ENCODE measurements at places on chromosomes 12 and 14.

- DNase-seq = peak; percentile 58
Observed at GRCh38 chr12:49089821-49090773, 4.5 kb downstream of the DHH start.

GRCh38 chr14:23030936-23031335 lies 3.8 kb downstream of the PSMB5 start:
- no peak for DNase-seq

DNA sequence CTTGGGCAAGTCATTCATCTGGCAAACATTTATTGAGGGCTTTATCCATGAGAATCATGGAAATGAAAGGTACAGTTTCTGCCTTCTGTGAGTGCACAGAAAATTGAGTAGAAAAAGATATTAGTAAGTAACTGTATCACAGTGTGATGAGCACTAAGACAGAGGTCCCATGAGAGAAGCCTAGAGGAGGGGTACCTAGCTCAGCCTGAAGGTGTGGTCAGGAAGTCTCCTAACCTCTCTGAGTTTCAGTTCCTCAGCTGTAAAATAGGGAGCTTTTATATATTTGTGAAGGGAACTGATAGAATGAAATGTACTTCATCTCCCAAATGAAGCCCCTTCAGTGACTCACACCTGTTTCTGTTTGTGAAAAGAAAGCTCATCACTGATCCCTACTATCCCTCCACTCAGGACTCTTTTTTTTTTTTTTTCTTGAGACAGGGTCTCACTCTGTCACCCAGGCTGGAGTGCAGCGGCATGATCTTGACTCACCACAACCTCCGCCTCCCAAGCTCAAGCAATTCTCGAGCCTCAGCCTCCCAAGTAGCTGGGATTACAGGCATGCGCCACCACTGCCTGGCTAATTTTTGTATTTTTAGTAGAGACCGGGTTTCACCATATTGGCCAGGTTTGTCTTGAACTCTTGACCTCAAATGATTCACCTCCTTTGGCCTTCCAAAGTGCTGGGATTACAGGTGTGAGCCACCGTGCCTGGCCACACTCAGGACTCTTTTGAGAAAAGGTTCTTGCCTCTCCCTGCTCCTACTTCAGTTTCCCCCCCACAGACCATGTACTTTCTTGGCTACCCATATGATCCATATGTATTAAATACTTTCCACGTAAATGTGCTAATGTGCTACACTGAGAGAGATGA lies 93.7 kb upstream of the FUT8 start:
- DNase-seq = no peak

DNA sequence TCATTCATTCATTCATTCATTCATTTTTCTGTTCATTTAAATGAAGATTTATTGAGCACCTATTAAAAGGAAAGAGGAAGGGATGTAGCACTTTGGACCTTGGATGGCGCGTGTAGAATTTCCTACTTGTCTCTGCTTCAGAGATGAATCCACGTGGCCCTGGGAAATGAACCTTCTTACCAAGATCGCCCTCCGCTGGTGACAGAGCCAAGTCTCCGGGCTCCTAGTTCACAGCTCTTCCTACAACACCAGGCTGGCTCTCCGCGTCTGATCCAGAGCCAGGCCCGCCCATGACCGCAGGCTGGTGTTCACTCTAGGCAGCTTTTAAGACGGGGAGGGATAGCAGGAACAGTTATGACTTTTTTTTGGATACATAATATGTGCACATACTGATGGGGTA lies 70.9 kb upstream of the PIWIL1 start:
- DNase-seq = no peak

GRCh38 chr12:45244561-45245343 lies 28.9 kb downstream of the ANO6 start:
- peak; percentile 94 for DNase-seq

DNA sequence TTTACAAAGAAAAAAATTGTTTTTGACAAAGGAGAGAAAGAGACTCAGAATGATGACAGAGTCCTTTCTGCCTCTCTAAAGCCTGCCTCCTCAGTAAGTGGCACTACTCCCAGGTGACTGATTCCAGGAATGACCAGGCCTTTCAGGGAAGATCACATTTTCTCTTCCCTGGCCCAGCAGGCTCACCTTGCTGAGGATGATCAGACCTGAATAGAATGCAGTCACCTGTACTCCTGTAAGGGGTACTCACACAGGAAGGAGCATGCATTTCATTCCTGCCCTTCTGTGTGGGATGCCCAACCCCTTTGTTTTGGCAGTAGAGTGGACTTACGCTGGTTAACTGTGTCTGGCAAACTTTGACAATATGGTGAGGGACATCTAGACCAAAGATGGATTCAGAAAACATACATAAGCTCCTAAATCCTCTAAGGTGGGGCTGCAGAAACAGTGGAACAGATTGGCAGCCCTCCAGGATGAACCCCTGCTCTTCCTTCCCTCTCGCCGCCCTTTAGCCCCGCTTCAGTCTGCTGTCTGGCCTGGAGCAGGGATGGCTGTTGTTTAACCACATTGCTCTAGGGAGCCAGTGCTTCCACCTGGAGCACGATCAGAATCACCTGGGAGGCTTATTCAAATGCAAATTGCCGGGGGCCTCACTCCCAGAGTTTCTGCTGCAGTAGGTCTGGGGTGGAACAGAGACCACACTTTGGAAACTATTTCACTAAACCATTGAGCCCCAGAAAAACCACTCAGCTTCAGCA lies 29.8 kb downstream of the ERG28 start:
- DNase-seq = no peak

DNA sequence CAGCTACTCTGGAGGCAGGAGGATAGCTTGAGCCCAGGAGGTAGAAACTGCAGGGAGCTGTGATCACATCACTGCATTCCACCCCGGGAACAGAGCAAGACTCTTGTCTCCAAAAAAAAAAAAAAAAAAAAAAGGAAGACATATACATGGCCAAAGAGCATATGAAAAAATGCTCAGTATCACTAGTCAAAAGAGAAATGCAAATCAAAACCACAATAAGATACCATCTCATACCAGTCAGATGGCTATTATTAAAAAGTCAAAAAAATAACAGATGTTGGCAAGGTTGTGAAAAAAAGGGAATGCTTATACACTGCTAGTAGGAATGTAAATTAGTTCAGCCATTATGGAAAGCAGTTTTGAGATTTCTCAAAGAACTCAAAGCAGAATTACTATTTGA lies 174.8 kb upstream of the ATF7IP start:
- no peak for DNase-seq

GRCh38 chr14:54529811-54530210 lies 20.1 kb downstream of the CGRRF1 start:
- peak; percentile 10 for DNase-seq

- DNase-seq = no peak
Observed at GRCh38 chr12:2844786-2845185, 10.0 kb upstream of the NRIP2 start.

DNA sequence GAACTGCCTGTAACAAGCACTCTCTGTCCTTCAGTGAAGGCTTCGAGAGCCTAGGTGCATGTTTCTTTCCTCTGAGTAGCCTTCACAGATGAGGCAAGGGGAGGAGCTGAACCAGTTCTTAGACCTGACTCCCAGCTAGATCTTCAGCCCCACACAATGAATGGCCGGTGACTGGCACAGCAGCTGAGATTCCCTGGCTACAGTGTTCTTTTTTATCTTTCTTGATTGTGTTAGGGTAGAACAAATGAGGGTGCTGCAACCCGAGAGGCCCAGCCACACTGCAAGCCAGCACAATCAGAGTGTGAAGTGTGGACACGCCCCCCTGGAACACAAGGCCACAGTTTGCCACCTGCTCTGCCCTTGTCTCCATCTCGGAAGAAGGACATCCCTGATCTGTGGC lies 19.1 kb upstream of the COL2A1 start:
- no peak for DNase-seq

DNA sequence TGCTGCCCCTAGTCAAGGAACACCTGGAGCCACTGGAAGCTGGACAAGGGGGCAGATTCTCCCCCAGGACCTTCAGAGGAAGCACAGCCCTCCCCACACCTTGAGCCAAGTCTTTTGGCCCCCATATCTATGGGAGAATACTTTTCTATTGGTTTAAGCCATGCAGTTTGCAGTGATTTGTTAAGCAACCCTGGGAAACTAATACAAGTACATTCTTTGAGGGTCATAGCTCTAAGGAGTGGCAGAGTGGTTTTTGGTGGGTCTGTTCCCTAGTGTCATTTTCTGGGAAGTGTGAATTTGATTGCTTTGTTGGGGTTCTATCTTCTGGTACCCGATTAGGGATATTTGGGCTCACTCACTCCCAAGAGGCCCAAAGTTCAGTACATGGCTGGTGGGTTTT lies 50.8 kb upstream of the PTCSC3 start:
- no peak for DNase-seq

GRCh38 chr14:32259368-32260013 lies 56.4 kb upstream of the RNU6-8 start:
- peak; percentile 11 for DNase-seq

GRCh38 chr12:120175062-120175461 lies 19.5 kb downstream of the GCN1 start:
- DNase-seq = no peak

- no peak for DNase-seq
Observed at GRCh38 chr12:127343940-127344339, 923.0 kb upstream of the TMEM132C start.

DNA sequence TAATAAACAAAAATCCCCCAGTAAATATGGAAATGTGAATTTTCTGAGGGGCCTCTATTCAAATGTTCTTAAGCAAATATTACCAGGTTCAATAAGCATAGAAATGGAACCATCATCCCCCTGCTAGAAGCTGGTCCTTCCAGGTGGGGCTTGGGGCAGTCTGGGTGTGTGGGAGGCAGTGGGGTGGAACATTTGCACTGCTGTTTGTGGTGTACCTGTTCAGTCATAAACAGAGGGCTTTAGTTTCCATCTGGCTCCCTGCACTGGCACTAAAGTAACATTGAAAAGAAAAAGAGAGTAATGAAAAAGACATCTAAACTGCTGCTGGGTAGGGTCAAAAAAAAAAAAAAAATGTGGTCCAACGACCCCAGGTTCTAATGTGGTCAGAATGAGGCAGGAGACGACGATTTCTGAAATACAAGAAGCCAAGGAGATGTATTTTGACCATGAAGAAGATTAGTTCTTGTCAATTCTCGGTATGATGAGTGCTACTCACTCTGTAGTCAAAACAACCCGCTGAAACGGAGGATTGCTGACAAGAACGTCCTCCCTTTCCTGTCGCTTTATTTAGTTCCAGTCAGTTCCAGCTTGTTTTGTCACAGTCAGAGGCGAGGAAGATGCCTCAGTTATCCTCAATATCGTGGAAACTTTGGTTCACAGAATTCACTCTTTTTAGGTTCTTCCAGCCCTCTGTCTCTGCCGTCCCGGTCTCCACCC lies 44.2 kb upstream of the MANSC4 start:
- DNase-seq = no peak

DNA sequence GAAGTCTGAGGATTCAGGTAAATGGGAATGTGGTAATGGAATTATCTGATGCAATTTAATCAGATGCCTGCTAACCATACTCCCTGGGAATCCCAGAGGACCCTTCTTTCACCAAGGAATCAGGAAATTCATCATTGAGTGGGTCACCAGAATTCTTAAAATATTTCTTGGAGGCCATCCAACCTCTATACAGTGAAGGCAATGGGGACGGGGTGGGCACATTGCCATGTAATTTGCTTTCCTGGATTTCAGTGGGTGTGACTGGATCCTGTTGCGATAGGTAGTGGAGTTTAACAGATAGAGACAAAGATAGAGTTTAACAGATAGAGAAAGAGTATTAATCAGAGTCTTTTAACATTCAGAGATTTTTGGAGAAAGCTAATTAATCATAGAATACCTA lies 394.4 kb downstream of the DAD1 start:
- no peak for DNase-seq

GRCh38 chr12:85820101-85820500 lies 16.1 kb downstream of the RASSF9 start:
- DNase-seq = no peak

DNA sequence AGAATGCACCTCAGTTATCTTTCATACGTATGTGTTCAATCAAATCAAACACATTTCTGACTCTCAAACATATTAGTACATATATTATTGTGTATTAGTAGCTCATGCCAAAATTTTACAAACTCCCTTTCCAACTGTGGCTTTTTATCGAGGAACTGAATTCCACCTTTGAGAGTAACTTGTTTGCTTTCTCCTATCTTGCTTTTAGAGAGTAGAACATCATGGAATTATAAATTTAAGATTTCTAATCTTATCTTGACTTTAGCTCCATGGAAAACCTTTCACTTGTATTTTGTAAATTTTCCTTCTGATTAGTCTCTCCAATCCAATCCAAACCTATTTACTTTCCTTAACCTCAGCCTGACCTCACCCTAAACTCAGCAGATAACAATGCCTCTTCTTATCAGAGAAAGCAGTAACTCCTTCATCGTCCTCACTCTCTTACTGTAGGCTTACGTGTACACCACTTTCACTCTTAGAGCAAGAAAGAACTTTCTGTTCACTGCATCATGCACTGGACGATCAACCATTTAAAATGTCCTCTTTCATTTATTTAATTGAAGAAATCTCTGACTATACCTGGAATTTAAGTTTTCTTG lies 164.5 kb downstream of the TMTC3 start:
- DNase-seq = no peak

DNA sequence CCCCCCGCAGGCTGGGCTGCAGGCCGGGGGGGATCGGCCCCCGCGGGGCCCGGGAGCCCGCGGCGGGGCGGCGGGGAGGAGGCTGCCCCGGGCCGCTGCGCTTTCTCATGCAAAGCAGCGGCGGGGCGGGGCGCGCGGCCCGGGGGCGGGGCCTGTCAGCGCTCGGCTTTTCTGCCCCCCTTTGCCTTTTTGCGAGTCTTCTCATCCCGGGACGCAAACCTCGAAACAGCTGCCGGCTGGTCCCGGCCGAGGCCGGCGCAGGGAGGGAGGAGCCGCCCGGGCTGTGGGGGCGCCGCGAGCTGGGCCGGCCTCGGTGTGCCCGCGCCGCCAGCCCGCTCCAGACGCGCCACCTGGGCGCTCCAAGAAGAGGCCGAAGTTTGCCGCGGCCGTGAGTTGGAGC lies at the start of gene FZD10:
Gene FZD10, plus strand, starts transcription at position 198 of the 400 bp plus-strand sequence. CDS start 479 bp downstream, outside the sequence.
- no peak for DNase-seq

- peak; percentile 34 for DNase-seq
Observed at GRCh38 chr14:93153121-93153520, 31.6 kb downstream of the MOAP1 start.

DNA sequence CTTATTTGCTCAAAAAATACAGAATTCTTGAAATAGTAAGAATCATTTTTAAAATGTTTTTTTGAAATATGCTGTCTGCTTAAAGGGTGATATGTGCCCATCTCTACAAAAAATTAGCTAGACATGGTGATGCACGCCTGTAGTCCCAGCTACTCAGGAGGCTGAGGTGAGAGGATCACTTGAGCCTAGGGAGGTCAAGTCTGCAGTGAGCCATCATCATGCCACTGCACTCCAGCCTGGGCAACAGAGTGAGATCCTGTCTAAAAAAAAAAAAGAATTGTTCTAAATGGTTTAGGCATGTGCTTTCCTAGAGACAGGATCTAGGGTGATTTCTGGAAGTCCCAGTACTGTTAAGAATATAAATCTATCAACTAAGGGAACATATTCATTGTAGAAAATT lies 75.6 kb upstream of the HECTD1 start:
- DNase-seq = no peak

- no peak for DNase-seq
Observed at GRCh38 chr12:27012239-27012981, 1.8 kb downstream of the TM7SF3 start.

Data from suppressor macrophage treated with lipopolysaccharide for 4 hours (primary cell).